Ascending aorta (tissue), 2 donors: ENCODE measurements at places on chromosomes 13 and 19.

DNA sequence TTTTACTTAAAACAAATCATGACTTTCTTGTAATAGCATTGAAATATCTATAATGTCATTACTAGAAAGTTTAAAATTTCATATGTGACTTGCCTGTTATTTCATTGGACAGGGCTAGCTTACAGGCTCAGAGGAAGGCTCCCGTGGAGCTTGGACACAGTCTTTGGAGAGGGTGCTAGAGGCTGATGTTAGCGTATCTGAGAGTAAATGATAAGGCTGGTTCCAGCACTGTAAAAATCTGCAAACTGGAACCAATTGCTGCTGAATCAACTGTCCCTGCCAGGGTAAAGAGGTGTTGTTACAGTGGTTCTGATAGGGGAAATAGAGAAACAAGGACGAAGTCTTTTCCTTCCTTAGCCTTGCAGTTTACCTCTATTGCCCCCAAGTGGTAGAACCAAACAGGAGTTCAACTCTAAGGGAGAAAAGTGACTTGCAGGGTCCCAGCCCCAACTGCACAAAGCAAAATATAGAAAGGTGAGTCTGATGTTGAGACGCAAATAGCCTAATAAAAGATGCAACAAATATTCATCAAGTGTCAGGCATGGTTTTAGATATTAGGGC, 901.7 kb downstream of the DIAPH3 start:
- no peak overlapping the region for H3K4me3 ChIP-seq
- no peak for DNase-seq
- no peaks in the 10 kb centered on the region for H3K4me1 ChIP-seq
- no peak overlapping the region for H3K27ac ChIP-seq
- no peaks in the 10 kb centered on the region for H3K27me3 ChIP-seq

DNA sequence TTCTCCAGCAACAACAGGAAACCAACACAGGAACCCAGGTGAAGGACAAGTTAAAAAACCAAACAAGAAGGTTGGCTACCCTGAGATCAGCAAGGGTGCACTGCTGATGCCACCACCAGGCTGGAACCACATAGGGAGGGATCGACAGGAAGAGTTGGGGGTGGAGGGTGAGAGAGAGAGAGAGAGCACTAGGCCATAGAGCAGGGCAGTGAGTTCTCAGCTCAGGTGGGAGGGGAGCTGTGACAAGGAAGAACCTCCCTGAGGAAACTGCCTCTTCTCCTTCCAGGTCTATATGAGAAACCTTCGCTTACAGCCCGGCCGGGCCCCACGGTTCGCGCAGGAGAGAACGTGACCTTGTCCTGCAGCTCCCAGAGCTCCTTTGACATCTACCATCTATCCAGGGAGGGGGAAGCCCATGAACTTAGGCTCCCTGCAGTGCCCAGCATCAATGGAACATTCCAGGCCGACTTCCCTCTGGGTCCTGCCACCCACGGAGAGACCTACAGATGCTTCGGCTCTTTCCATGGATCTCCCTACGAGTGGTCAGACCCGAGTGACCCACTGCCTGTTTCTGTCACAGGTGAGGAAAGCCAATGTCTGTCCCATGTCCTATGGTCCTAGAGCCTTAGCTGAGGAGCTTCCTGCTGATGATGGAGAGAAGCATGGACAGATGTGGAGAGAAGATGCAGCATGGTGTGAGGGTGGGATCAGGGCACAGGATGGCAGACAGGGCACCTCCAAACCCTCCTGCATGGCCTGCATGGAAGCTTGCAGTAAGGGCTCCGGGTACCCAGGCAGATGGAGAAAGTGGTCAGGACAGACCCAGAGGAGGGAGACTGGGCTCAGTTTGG, 2.5 kb downstream of the KIR2DL4 start:
- no peak for DNase-seq
- H3K27me3 ChIP-seq, result no peaks in the 10 kb centered on the region
- no peak overlapping the region for H3K27ac ChIP-seq
- no peaks in the 10 kb centered on the region for H3K36me3 ChIP-seq

DNA sequence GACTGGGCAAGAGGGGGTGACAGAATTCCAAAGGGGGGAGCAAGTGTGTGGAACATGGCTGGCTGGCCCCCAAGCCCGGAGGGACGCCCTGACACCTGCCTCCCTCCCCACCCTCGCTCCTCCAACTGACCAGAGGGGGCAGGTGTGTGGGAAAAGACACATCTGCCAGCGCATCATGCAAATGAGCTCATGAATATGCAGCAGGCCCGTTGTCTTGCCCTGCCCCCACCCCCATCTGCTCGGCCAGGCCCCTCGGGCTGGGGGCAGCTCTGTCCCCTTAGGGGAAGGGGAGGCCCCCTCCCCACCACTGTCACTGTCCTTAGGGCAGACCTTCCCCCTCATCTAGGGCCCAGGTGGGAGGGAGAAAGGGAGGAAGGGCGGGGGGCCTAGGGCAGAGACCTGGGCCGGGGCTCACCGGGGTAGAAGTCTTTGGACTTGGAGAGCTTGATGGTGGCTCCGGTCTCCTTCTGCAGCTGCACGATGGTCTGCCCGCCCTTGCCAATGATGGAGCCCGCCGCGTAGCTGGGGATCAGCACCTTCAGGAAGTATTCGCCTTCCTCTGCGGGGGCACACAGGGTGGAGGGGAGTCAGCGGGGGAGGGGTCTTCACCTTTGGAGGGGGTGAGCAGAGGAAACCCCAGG, 12.9 kb downstream of the NOVA2 start:
- H3K36me3 ChIP-seq, result no peaks in the 10 kb centered on the region
- no peak overlapping the region for H3K4me3 ChIP-seq
- DNase-seq, result no peak
- H3K4me1 ChIP-seq, result no peaks in the 10 kb centered on the region
- no peaks in the 10 kb centered on the region for H3K27me3 ChIP-seq

DNA sequence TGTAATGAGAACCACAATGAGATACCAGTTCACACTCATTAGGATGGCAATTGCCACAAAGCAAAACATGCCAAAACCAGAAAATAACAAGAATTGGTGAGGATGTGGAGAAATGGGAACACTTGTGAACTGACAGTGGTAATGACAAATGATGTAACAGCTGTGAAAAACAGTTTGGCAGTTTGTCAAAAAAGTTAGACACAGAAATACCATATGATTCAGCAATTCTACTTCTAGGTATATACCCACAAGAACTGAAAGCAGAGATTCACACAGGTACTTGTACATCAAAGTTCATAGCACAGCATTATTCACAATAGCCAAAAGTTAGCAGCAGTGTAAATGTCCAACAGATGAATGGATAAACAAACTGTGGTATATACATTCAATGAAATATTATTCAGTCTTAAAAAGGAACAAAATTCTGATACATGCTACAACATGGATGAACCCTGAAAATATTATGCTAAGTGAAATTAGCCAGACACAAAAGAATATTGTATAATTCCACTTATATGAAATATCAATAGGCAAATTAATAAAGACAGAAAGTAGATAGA, 96.5 kb downstream of the UGGT2 start:
- H3K4me3 ChIP-seq, result no peak overlapping the region
- H3K36me3 ChIP-seq, result peaks cover 17% of the 10 kb centered on the region
- no peaks in the 10 kb centered on the region for H3K27me3 ChIP-seq
- no peak overlapping the region for H3K27ac ChIP-seq

- H3K36me3 ChIP-seq, result no peaks in the 10 kb centered on the region
- H3K27me3 ChIP-seq, result no peaks in the 10 kb centered on the region
- H3K27ac ChIP-seq, result no peak overlapping the region
- H3K4me1 ChIP-seq, result no peaks in the 10 kb centered on the region
- DNase-seq, result no peak
Measured at GRCh38 chr13:27465611-27466010, 15.2 kb upstream of the MTIF3 start.

DNA sequence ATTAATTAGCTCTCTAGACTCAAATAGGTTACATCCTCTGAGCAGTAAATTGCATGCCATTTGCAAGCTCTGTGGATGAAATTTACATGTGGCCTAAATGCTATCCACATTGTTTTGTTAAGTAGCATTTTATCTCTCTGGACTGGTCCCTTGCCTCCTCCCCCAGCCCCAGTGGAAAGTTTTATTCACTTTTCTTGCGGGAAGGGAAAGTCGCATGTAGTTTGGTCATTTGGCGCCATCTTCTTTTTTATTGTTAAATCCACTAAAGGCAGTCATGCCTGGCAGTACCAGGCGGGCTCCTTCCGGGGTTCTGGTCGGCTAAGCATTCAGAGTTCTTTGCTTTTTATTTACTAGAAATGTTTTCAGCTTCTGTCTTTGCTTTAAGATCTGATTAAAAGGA, 188.7 kb downstream of the TM9SF2 start:
- no peaks in the 10 kb centered on the region for H3K27me3 ChIP-seq
- H3K4me3 ChIP-seq, result no peak overlapping the region
- no peak overlapping the region for H3K27ac ChIP-seq
- DNase-seq, result no peak
- H3K36me3 ChIP-seq, result no peaks in the 10 kb centered on the region
- no peaks in the 10 kb centered on the region for H3K4me1 ChIP-seq

DNA sequence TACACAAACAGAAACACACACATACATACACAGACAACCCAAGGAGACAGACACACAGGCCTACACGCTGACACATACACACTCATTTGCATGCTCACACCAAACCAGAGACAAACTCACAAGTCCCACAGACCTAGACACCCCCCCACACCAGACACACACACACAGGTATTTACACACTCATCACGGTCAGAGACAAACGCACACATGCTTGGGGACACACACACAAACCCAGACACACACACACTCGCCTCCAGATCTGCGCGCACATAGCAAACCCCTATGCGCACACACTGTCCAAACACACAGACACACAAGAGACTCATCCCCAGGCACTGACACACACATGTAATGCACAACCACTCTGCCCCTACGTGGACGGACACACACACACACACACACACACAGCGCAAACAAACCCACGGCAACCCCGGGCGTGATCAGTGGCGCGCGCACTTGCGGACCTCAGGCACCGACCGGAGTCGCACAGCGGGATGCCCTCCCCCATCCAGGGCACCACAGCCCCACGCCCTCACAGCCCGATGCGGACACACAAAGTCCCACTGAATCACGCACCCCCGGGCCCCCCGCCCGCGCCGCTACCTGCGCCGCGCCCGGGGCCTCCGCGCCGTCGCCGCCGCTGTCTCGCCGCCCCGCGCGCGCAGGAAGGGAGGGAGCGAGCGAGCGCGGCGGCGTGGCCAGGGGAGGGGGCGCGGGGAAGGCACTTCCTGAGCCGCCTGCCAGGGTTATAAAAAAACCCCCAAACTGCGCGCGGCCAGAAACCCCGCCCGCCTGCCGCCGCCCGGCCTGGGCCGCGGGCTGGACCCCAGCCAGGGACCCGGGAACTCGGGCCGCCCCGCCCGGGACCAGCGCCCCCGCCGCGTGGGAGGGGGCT, at the start of gene ADAMTS10:
TSS of gene ADAMTS10 (minus strand) at position 675 of the 895 bp plus-strand sequence. CDS start 5,005 bp downstream, outside the sequence.
- DNase-seq, result no peak
- H3K27me3 ChIP-seq, result no peaks in the 10 kb centered on the region
- H3K27ac ChIP-seq, result peak within 1 kb of the TSS; percentile 94
- peak within 1 kb of the TSS; percentile 80 for H3K4me3 ChIP-seq

DNA sequence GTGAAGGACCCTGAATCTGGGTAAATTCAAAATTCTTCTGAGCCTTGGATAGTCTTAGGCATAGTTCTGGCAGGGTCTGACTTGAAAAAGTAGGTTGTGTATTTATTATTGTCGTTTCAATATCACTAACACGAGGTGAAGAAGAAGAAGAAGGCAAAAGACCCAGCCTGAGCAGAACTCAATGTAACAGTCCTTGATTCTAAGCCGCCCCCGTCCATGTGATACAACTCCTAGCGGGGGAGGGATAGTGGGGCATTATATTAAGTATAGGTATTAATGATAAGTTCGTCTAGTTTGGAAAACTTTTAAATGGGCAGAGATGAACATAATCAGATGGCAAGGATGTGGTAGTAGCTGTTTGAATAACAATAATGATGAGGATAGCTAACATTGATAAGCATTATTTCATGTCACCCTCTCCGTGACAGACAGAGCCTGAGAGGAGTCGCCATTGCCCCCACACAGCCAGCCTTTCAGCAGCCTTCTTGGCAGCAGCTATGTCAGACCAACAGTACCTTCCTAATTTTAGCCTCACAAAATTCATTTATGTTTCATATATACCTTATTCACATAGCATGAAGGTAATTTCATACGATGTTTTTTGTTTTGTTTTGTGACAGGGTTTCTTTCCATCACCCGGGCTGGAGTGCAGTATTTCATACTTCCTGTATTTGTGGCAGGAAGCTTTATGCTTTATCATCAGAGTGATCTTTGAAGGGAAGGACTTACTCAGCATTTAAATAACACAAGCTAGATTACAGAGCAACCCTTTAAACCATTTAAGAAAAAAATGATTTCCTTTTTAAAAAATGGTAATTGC, 64.4 kb upstream of the NPAS1 start:
- no peak overlapping the region for H3K27ac ChIP-seq
- H3K27me3 ChIP-seq, result no peaks in the 10 kb centered on the region
- no peaks in the 10 kb centered on the region for H3K36me3 ChIP-seq
- no peak overlapping the region for H3K4me3 ChIP-seq
- peaks cover 31% of the 10 kb centered on the region for H3K4me1 ChIP-seq

DNA sequence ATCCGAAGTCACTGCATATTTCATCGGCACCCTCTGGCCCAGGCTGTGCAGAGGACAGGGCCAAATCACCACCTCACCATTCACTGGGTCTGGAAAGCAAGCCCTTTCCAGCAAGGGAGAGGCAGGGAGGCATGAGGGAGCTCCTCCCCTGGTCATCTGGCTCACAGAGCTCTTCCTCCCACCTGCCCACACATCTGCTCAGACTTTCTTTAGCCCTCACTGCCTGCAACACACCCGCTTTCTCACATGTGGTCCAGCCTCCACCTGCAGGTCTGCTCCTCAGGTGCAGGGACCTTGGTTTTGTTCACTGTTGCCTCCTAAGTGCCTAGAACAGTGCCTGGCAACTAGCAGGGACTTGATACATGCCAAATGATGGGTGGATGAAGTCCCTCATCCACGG, 21.0 kb upstream of the SLC35E1 start:
- no peaks in the 10 kb centered on the region for H3K27me3 ChIP-seq
- peaks cover 6% of the 10 kb centered on the region for H3K4me1 ChIP-seq
- no peaks in the 10 kb centered on the region for H3K36me3 ChIP-seq
- DNase-seq, result no peak
- H3K27ac ChIP-seq, result no peak overlapping the region
- no peak overlapping the region for H3K4me3 ChIP-seq

GRCh38 chr13:107139006-107139405, 571.1 kb upstream of the ARGLU1 start:
- no peaks in the 10 kb centered on the region for H3K36me3 ChIP-seq
- no peaks in the 10 kb centered on the region for H3K27me3 ChIP-seq
- no peaks in the 10 kb centered on the region for H3K4me1 ChIP-seq
- H3K27ac ChIP-seq, result no peak overlapping the region

GRCh38 chr13:48909056-48909389, 66.7 kb upstream of the FNDC3A start:
- peak overlapping the region; percentile 55 for H3K27ac ChIP-seq
- no peaks in the 10 kb centered on the region for H3K27me3 ChIP-seq
- DNase-seq, result no peak
- no peak overlapping the region for H3K4me3 ChIP-seq
